ENCODE measurements at places on chromosomes 13 and 19. TPM values are rescaled to one million over a fixed set of nuclear protein-coding genes. Genes with fewer than 3 reads are reported as not detected.

GRCh38 chr13:99975626-99976025 lies 4.1 kb upstream of the ZIC5 start:
- no peak for DNase-seq

ZDHHC20 gene
- 50.4 TPM for total RNA-seq

DNA sequence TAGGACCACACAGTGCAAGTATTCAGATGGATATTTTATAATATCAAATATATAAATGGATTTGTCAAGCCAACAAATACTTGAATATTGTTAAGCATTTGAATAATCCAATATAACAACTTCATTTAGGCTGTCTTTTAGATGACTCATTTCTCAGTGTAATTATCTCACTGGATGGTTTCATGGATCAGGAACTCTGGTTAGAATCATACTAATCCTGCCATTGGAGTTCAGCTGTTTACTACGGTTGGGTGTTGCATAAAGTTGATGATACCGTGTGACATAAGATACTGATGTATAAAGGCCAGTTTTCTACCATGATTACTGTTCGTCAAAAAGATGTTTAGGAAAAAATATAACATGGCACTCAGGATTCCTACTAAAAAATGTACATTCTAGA lies 196.3 kb downstream of the TSHZ3 start:
- no peak for DNase-seq

DNA sequence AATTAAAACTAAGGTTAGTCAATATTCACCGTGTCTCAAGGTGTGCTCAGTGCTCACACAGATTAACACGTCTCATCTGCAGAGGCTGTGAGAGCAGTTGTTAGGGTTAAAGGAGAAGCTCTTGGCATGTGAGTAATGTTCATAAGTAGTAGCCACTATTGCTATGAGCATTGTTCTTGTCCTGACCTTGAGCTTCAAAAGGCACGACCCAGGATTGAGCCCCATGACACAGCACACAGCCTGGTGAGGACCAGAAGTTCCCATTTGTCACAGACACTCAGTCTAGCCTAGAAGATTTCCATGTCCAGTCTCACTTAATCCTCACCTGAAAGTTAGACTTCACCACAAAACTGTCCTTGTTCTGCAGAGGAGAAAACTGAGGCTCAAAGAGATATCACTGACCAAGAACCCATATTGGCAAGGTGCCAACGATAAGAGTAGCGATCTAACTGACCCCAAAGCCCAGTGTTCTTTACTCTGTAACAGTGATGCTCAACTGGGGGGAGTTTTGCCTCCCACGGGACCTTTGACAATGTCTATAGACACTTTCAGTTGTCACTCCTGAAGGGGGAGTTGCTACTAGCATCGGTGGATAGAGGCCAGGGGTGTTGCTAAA lies 26.0 kb downstream of the FPR3 start:
- DNase-seq = no peak
